ENCODE measurements at places on chromosomes 5 and 9.

GRCh38 chr5:169696621-169697510, 59.8 kb downstream of the DOCK2 start:
- peak; percentile 45 for DNase-seq

GRCh38 chr9:73780916-73781315, 629.3 kb downstream of the ANXA1 start:
- DNase-seq: peak; percentile 38

DNA sequence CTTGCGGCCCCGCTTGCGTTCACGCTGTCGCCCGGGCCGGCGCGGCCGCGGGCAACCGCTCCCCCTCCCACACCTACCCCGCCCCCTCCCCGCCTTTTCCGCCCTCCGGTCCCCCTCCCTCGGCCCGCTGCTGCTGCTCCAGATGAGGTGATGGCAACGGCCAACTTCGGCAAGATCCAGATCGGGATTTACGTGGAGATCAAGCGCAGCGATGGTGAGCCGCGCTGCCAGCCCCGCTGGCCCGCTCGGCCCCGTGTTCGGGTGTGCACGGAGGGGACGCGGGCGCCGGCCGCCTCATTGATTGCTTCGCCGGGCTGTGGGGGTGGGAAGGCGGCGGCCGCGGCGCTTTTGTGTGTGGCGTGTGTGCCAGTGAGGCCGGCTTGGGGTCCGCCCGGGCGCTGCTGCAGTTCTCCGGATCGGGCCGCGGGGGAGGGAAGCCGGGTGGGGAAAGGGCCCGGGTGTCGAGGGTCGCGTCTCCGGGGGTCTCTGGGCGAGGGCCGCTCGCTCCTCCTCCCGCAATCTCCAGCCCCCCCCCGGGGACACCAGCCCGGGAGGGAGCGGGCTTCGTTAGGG, 403 bp downstream of the KIF2A start:
- no peak for DNase-seq

DNA sequence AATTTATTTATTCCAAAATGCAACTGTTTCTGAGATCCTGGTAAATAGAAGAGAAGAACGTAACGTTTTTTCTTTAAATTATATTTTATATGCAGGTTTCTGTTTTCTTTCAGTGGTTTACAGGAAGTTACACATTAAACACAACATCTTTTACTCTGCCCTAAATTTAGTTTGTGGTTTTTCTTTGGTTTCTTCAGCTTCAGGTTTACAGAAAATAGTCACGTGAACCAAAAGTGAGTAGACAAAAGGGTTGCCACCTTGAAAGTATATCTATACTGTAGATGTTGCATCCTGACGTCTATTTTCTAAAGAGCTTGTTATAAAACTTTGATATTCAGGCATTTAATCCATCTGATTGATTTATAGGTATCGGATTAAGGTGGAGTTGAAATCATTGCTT, 1236.6 kb downstream of the MAT2B start:
- DNase-seq: no peak

GRCh38 chr5:67154556-67155206, 41.9 kb downstream of the CD180 start:
- no peak for DNase-seq
